ENCODE measurements at places on chromosomes 3 and 15.

DNA sequence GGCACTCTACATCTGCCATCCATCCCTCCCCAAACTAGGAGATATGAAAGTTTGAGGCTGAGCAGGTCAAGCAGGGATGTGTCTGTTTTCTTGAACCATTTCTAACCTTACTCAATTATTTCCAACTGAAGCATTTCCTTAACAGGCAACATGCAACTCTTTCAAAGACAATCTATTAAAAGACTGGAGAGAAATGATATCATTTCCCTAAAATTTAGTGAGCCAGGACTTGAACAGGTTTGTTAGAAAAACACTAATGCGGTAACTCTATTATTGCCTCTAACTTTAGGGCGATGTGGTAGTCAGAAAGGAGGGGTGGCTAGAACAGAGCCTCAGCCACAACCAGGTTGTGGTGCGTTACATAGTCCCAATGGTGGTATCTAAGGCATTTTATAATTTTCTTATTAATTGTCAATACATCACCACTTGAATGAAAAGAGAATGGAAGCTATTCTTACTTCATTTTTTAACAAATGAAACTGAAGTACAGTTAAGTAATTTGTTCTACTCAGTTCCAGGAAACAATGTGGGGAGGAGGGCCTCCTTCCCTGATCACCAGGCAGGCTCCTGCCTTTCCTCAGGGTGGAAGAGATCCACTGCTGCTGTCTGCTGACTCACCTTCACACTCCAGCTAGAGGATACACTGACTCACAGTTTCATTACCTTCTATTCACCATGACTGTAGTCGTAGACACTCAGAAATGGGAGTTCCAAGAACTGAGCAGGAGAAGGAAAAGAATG is 22.8 kb downstream of the MYO1E start:
- DNase-seq, result no peak

DNA sequence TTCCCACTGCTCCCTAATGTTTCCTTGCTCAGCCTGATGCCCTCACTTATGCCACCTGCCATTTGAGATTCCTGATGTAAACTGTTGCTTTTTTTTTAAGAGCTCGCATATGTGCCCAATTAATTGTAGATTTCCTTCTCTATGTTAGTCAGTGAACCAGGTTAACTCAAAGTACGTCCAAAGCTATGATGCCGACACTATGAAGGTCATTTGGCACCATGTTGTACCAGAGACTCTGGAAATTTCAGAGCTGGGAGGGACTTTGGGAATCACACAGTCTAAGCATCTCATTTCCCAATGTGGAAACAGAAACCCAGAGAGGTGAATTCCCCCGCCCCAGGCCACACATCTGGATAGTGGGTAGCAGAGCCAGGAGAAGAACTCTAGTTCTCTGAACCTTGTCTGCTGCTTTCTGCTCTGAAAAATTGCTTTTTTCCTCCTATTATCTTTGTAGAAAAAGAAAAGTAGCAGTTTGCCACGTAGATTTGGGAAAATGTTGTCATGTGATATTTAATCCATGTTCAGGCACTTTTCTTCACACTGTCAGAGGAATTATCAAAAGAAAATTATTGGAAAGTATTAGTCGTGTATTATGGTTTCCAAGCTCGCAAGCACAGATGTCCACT is 38.5 kb upstream of the TNFAIP8L3 start:
- no peak for DNase-seq

DNA sequence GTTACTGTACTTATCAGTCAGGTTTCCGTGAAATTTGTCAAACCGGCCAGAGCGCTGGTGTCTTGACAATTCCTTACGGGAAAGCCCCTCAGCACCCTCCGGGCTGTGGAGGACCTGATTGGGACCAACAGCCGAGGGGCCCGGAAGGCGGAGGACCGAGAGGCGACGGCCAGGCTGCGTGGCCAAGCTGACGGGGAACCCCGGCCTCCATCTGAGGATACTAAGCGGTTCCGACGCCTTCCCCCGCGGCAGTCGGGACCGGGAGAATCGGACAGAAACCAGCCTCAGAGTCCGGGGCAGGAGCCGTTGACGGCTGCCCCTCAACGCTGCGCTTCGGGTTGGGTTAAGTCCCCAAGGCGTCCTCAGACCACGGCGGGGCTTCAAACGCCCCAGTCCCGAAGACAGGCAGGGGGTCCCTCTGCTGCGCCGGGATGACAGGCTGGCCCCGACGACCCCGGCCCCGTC is 499 bp downstream of the ALDH1A2 start:
- no peak for DNase-seq

GRCh38 chr15:82881747-82882146 is 70.8 kb downstream of the HOMER2 start:
- no peak for DNase-seq

- DNase-seq, result no peak
These were observed 15.9 kb upstream of the ACAD9 start for GRCh38 chr3:128863560-128863959.

GRCh38 chr3:5727743-5728484 is 540.4 kb downstream of the EDEM1 start:
- no peak for DNase-seq

- DNase-seq, result peak; percentile 21
These were observed 147.5 kb upstream of the SYNPR start for GRCh38 chr3:63130625-63131024.

DNA sequence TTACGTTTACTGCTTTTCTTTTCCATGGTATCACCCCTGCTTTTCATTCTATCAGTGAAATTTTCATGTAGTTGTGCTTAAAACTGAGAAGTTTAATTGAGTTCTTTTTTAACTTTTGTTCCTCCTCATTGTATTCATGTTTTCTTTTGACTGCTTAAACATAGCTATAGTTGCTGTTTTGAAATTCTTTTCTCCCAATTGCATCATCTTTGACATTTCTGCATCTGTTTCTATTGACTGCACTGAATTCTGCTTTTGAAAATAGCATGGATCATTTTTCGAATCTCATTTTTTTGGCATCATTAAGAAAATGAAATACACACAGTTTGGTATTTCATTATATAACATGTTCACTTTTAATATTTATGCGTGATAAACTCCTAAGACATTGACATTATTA is 694.9 kb downstream of the MECOM start:
- no peak for DNase-seq

DNA sequence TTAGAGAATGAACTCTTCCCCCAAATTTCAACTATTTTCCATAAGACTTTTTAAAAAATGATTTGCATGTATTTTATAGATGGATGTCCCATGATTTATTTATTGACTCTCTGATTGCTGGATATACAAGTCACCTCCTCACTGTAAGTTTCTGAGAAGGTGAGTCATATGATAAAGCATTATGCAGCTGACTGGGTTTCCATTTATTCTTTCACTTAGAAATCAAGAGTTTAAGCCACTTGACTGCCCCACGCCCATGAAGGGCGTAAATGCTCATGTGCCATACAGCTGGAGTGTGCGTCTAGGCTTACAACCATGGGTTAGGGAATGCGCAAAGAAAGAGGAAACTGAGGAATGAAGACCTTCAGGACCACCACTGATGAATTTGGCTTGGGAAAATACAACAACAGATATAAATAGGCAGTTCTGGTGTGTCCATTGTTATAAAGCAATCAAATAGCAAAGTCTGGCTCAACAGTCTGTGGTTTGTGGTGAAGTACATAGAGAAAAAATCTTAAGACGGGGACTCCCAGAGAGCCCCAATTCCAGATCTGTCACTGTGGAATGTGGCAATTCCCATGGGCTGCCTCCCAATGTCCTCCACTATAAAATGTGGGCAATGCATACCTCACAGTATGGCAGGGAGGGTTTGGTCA is 20.3 kb downstream of the SLCO2A1 start:
- no peak for DNase-seq

GRCh38 chr3:48661501-48662144 is 1.1 kb downstream of the CELSR3 start:
- peak; percentile 69 for DNase-seq

GRCh38 chr15:70098153-70098460 is 390 bp upstream of the TLE3 start:
- DNase-seq, result no peak

- DNase-seq, result peak; percentile 91
These were observed 21.1 kb upstream of the PLXND1 start for GRCh38 chr3:129627350-129628168.

DNA sequence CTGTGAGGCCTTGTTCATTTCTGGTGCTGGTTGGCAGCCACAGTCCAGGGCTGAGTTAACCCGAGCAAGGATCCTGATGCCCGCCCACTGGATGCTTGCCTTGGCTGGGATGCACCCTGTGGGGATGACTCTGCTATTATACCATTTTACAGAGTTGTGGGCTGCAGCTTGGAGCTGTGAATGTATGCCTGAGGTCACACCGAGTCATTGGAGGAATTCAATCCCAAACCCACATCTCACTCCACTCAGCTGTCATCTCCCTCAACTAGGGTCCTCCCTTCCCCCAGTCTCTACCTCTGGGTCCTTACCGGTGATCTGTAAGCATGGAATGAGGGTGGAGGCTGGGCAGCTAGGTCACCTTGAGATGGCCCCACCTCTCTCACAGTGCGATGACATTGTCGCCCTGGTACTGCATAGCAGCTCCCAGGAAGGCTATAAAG is 22.1 kb downstream of the MAPKAPK3 start:
- no peak for DNase-seq

DNA sequence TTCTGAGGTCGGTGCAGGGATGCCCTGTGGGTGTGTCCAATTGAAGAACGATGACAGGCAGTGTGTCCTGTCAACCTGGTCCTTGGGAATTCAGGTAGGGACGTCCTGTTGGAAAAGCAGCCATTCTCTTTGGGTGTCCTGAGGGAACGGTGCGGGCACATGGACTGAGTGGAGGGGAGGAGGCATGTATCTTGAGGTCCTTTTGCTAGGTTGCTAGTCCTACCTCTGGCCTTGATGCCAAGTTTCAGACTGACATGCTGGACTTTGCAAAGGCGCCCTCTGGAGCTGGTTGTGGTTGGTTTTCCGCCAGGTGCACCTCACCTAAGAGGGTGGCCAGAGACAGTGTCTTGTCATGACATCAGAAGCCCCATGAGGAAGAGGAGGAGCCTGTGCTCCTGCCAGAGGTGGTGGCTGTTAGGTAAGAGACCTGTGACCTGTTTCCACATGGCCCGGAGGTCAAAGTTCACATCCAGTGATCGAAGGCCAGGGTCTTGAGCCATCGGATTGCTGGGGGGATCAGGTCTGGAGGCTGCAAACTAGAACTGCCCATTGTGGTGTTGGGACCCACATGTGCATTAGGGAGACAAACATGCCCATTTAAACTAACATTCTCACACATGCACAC is 106.3 kb downstream of the SNRPN start:
- no peak for DNase-seq

- DNase-seq, result no peak
These were observed 87.1 kb downstream of the ANO10 start for GRCh38 chr3:43534675-43535074.

GRCh38 chr3:53102601-53103147 is 27.6 kb downstream of the RFT1 start:
- no peak for DNase-seq

DNA sequence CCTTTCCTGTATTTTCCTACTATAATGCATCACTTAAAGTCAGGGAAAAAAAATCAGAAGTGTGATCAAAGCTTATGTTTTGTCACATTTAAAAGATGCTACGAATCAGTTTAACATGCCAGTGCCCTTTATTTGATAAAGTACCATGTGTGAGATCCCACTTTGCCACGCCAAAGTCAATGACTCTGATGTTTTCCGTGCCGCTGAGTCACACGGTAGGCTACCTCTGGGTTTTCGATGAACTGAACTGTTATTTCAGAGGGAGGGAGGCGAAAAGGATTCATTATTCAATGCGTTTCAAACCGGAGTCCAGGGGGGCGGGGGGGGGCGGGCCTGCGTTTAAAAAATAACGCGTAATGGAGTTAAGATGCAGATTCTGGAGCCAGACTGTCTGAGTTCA is 203.0 kb downstream of the ABHD5 start:
- no peak for DNase-seq

GRCh38 chr3:65964838-65965237 is 73.9 kb downstream of the MAGI1 start:
- DNase-seq, result no peak

DNA sequence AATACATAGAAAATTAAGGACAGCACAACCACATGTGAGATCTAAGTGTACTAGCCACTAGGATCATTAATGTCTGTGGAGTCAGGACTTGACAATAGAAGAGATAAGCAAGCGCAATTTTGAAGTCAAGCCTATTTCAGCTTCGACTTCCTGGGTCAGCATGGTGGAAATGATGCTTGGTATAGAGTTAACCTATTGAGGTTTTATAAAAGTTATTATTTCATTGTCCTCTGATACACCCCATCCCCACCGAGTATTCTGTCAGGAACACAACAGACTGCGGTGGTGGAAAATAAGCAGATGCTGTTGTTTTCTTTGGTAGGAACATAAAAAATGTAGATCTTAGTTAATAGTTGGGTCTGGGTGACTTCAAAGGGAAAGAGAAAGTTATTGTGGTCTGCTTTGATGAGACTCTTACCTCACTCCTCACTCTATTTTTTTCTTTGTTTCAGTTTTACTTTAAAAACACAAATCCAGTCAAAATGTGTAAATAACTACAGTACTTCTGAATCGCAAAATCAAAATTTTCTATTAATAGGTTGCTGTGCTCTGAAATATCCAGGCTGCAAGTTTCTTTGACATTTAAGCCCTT is 82.1 kb downstream of the IL5RA start:
- DNase-seq, result no peak

- no peak for DNase-seq
These were observed 6.2 kb downstream of the RPL22L1 start for GRCh38 chr3:170863816-170864215.

DNA sequence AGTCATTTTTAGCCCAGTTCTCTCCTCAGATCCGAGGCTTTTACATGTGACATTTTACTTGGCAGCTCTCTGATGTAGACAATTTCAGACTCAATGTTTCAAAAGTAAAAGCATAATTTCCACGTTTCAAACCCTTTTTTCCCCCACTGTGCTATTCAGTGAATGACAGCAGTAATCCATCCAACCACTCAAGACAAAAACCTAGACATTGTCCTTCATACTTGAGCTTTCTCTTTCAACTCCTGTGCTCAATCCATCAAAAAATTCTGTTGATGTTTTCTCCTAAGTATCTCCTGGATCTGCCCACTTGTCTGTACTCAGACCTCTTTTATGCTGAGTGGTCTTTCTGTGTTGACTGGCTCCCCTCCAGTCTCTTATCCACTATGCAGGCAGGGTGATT is 214.7 kb downstream of the CHL1 start:
- DNase-seq, result no peak

DNA sequence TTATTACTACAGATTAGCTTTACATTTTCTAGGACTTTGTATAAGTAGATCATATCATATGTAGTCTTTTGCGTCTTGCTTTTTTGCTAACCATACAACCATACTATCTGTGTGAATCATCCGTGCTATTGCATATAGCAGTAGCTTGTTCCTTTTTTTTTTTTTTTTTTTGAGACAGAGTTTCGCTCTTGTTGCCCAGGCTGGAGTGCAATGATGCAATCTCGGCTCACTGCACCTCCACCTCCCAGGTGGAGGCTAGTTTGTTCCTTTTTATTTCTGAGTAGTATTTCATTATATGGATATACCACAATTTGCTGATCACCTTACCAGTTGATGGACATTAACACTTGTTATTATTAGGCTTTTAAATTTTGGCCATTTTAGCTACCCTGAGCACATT is 54.5 kb upstream of the TBL1XR1 start:
- no peak for DNase-seq
